Stimulated activated CD8-positive, alpha-beta memory T cell treated with anti-CD3 and anti-CD28 coated beads, Interleukin-4, amount 100 ng/mL, for 1 hour (primary cell): ENCODE measurements at places on chromosomes 7 and 10.
A peak's percentile ranks its signal among the peaks of the same experiment; 100 is the strongest.

GRCh38 chr10:62811159-62811875 lies 4.8 kb downstream of the EGR2 start:
- DNase-seq: peak; percentile 34

- DNase-seq: no peak
Measured at GRCh38 chr7:15378494-15379145, 183.2 kb downstream of the AGMO start.

DNA sequence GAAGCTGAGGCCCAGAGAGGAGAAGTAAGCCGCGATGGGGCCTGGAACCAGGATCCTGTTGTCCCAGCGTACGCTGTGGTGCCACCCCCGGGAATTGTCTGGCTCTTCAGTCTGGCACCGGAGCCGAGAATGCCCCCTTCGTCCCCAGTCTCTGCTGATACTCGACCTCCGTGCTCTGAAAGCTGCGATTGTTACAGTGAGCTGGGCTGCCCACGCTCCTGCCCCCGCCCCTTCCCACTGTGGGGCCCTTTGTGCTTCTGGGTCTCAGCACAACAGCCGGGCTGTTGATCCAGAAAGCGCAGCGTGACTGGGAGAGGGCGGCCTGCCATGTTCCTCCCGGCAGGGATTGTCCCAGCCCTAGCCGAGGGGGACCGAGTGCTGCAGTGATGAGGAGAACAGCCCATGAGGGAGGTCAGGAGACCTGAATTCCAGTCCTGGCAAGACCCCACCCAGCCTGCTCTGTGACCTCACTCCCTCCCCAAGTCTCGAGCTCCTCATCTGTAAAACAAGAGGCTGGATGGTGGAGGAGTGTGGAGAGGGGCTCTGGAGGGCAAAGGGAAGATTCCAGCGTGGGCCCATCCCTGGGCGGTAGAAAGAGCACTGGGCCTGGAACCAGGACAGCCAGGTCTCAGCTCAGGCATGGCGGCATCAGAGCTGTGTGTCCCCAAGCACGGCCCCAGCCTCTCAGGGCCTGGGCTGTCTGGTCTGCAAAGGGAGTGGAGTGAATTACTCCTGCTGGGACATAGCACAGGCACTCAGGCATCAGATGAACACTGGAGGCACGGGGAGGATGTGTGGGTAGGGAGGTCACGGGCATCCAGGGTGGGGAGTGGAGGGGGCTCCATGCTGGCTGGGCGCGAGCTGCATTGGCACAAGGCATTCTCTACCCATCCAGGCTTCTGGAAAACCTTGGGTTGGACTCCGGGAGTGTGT lies 43.6 kb downstream of the TSPAN15 start:
- DNase-seq: no peak

DNA sequence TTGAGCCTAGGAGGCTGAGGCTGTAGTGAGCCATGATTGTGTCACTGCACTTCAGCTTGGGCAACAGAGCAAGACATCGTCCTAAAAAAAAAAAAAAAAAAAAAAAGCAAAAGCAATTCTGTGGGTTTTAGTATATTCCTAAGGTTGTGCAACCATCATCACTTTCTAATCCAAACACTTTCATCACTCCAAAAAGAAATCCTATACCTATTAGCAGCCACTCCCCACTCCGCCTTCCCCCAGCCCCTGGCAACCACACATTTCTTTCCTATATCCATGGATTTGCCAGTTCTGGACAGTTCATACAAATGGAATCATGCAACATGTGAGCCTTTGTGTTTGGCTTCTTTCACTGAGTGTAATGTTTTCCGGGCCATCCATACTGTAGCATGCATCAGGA lies 20.4 kb downstream of the ZAN start:
- DNase-seq: no peak

- peak; percentile 18 for DNase-seq
Measured at GRCh38 chr10:100370714-100371481, 23.9 kb downstream of the SCD start.

DNA sequence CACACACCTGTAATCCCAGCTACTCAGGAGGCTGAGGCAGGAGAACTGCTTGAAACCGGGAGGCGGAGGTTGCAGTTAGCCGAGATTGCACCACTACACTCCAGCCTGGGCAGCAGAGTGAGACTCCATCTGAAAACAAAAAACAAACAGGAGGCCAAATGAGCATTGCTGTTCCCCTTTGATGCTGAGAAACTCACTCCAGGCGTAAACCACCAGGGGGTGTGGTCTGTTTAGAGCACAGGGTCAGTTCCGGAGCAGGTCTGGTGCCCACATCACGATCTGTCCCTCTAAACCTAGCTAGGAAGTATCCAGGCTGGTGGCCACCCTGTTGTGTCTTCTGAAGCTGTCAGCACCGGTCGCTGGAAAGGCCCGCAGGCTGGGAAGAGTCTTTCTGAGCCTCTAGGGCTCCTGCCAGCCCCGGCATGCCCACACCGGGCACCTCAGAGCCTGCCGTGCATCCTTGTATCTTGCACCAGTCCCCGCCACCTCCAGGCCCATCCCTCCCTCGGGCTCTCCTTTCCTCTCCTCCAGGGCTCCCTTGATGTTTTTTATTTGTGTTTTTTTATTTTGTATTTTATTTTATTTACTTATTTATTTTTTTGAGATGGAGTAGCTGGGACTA lies 66.3 kb upstream of the SH2B2 start:
- no peak for DNase-seq

DNA sequence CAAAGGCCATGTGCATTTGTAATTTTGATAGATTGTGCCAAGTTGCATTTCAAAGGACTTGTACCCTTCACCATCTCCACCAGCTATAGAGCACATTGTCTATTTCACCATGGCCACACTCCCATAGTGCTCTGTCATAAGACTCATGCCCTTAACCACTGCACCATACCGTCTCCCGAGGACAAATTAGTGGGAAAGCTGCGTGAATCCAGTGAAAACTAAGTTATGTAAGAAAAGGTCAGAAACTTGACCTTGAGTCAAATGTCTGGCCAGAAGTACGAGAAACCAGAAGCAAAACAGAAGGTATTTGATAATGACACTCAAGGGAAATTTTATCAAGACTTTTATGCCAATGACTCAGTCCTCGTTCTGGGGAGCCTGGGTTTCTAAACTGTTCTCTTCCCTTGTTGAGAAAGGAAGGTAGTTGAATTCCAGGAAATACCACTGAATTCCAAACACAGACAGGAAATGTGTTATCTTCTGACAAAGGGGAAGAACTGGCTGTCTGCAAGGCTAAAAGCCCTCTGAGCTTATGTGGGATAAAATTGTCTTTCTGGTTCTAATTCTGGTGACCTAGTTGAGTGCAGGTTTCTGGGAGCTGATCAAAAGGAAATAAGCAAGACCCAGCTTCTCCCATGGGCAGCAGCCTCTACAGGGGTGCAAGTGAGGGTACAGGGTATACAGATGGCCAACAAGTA lies 49.7 kb downstream of the CDK1 start:
- no peak for DNase-seq

DNA sequence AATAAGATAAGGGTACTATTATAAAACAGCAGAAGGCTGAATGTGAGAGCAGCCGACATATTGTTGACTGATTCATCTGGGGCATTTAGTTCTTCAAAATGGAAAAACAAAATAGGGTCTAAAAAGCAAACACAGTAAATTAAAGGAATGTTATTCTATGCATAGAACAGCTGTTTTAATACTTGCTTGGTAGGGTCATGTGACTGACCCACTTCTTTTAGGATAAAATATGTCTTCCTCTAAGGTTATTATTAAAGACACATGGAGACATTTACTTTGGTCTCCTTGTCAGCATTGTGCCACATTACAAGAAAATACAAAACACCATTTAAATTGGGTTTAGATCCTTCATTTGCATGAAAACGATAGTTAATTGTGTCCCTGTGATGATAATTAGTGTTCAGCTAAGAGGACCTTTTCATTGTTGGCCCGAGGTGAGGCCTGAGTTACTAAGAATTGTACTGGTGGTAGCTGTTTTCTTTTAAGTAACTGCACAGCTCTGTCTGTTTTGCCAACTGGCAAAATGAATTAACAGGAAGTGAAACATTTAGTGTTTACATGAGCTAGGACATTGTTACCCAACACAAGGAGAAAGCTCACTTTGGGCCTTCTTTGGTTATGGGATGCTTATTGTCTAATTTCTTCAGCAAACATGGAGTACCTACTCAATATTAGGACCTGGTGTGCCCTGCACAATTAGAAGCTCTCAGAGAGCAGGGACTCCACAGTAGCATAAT lies 764.4 kb downstream of the LRMDA start:
- no peak for DNase-seq
